IPS DF 6.9 (cell line): ENCODE measurements at places on chromosomes 5 and 9.

DNA sequence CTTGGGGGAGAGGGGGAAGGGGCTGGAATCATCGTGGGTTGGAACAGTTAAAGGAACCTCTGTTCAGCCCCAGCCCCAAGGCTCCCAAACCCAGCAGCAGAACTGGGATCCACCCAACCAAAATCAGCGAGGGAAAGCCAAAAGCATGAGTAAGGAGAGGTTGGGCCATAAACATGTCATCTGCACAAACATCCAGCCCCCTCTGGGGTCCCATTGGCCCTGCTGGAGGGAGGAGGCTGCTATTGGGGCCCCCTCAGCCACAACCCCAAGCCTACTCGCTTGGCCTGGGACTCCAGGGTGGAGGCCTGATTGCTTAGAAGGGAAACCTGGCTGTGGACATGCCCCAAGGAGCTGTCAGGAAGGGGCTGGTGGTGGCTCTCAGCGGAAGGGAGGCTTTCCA, 154.9 kb downstream of the FGF18 start:
- H3K36me3 ChIP-seq: 0 out of 2 replicates have a peak, but pooled peaks cover 2% of the 10 kb centered on the region
- H3K27me3 ChIP-seq: no peaks in the 10 kb centered on the region
- no peak overlapping the region for H3K27ac ChIP-seq
- no peak for DNase-seq
- H3K4me1 ChIP-seq: peaks cover 4% of the 10 kb centered on the region; the same call in 1 of the 2 replicates

GRCh38 chr9:116525611-116526010, 161.5 kb upstream of the TRIM32 start:
- H3K4me1 ChIP-seq: no peaks in the 10 kb centered on the region
- DNase-seq: no peak
- H3K27me3 ChIP-seq: no peaks in the 10 kb centered on the region
- H3K27ac ChIP-seq: no peak overlapping the region

DNA sequence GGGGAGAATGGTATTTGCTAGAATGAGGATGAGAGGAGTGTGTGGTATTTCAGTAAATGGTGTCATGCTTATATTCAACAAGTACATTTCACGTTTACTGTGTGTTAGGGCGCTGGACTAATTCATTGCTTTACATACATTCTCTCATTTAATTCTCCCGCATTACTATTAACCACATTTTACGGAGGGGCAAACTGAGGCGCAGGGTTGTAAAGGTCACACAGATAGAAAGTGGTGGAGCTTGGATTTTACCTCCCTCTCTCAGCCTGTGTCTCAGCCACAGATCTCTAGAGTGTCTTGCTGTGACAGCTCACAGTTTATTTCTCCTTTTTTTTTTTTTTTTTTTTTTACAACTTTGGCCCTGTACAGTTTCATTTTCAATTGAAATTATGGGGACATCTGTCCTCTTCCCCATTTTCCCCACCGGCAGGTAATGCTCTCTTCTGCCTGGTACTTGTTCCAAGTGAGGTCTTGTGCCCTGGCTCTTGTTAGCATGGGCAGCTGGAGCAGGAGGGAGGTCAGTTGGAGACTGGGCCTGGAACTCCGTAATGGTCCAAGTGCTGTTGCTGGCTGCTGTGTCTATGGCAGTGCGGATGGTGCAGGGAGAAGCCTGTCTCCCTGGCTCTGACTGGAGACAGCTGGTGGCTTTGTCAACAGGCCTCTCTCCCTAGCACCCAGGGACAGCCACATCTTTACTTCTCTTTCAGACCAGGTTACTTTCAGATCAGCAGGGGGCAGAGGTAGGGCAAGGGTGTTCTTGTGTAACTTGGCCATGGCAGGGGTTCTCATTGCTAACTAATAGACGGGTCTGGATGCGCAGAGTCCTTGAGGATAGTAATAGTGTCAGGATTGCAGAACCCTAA, 20.5 kb upstream of the NDST1 start:
- peaks cover 10% of the 10 kb centered on the region; the same call in 1 of the 2 replicates for H3K4me1 ChIP-seq
- DNase-seq: no peak
- no peaks in the 10 kb centered on the region for H3K36me3 ChIP-seq
- no peaks in the 10 kb centered on the region for H3K27me3 ChIP-seq
- H3K27ac ChIP-seq: no peak overlapping the region

GRCh38 chr5:73612799-73613198, 13.2 kb upstream of the ARHGEF28 start:
- H3K4me3 ChIP-seq: no peak overlapping the region
- H3K36me3 ChIP-seq: no peaks in the 10 kb centered on the region
- H3K4me1 ChIP-seq: no peaks in the 10 kb centered on the region
- no peak overlapping the region for H3K27ac ChIP-seq
- H3K27me3 ChIP-seq: no peaks in the 10 kb centered on the region

DNA sequence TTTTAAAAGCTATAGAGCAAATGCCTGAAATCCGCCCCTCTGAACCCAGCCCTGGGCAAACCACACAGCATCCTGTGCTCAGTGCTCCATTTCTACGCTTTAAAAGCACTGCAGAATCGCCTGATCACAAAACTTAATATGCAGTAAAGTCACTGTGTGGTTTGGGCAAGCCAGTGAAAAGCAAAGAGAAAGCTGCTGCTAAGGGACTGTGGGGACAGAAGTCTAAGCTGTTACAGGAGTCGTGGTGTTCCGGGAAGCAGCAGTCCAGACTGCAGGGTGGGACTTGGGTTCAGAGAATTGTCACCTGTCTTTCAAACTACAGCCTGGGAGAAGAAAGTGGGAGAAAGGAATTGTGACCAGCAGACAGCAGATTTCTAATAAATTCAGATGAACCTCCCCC, 8.2 kb downstream of the RAPGEF1 start:
- H3K27me3 ChIP-seq: no peaks in the 10 kb centered on the region
- no peak overlapping the region for H3K4me3 ChIP-seq
- H3K36me3 ChIP-seq: no peaks in the 10 kb centered on the region
- no peak for DNase-seq

DNA sequence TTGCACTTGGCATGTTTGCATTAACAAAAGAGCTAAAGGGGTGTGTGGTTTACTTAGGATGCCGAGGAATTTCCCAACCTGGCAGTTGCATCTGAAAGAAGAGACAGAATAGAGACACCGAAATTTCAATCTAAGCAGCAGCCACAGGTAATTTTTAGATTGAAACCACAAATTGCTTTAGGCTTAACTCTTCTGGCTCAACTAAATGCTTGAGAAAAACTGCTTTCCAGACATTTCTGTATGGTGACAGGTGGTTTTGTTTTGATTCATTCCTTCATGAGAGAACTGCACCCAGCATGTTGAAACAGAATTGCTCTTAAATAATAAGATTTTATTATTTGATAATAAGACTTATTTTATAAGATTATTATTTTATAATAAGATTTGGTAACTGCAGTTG, 21.5 kb downstream of the SECISBP2 start:
- H3K4me1 ChIP-seq: no peaks in the 10 kb centered on the region
- H3K4me3 ChIP-seq: no peak overlapping the region
- no peak for DNase-seq
- H3K27ac ChIP-seq: no peak overlapping the region
- H3K27me3 ChIP-seq: no peaks in the 10 kb centered on the region
- peaks cover 5% of the 10 kb centered on the region; the same call in 1 of the 2 replicates for H3K36me3 ChIP-seq

DNA sequence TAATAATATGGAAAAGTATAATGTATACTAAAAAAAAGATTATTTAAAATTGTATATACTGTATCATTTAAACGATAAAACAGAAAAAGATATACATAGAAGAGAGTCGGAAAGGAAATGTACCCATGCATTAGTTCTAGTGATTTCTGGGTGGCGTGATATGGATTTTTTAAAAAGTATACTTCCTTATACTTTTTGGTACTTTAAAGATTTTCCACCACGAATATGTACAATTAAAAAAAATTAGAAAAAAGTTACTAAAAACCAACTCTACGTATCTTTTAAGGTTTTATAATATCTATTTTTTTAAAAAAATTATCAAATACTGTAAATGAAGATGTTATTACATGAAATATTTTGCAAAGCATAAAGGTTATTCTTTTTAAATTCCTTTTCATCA, 12.3 kb downstream of the PHF19 start:
- no peak overlapping the region for H3K27ac ChIP-seq
- DNase-seq: no peak
- H3K36me3 ChIP-seq: peaks cover 6% of the 10 kb centered on the region; the same call in 1 of the 2 replicates

DNA sequence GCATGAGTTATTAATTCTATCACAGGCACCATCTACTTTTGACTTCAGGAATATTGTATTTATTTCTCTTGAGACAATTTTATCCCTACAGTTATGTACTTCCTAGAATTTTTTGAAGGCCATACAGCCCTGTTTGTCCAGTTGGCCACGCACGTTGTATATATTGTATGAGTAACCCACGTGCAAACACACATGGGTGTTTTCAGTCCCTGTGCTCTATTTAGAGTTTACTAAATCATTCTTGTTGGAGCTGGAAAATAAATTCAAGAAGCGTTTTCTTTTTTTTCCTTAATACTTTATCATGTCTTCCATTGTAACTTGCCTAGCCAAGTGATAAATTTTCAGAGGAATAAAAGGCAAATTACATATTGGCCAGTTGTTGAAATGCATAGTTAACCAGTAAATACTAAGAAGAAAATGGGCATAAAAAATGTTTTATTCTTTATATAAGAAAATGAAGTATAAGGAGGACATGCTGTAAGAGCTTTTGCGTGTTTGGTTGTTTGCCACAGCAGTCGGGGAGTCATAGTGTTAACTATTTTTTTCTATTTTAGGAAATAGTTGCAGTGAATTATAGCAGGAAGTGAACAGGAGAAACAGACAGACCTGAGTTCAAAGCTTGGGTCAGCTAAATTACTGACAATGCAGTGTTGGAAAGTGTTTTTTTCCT, 86.4 kb upstream of the MINAR2 start:
- H3K27ac ChIP-seq: no peak overlapping the region
- H3K4me3 ChIP-seq: no peak overlapping the region

GRCh38 chr5:133348406-133348805, 263.9 kb downstream of the FSTL4 start:
- H3K36me3 ChIP-seq: no peaks in the 10 kb centered on the region
- H3K27me3 ChIP-seq: no peaks in the 10 kb centered on the region
- H3K4me3 ChIP-seq: no peak overlapping the region

DNA sequence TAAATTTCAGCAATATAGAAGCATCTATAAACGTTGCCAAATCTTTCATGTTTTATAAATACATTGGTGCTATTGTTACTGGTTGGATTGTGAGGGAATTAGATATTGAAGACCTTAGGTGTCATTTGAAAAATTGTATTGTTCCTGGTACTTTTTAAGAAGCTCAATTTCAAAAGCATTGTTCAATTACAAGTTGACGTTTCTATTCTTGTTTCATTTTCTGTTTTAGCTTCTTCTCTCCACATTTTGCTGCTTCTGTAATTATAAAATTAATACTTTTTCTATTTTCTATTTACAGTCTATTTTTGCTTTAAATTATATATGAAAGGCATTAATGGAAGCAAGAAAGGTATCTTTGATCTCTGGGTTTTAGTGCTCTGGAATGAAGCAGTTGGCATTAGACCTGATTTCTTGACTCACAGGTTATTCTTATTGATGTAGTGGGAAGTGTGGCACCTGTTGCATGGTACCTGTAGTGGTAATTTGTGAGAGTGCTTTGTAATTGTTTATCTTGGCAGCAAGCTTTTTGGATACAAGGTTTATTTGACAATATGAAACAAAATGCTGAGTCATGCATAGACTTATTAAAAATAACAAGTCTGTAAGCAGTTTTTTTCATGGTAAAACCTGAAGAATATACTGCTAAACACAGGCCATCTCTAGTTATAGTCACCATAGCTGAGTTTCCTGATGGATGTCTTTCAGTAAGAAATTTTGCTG, 13.2 kb downstream of the MACIR start:
- no peak for DNase-seq
- peaks cover 3% of the 10 kb centered on the region; the same call in 1 of the 2 replicates for H3K4me1 ChIP-seq
- H3K27me3 ChIP-seq: no peaks in the 10 kb centered on the region
- no peak overlapping the region for H3K27ac ChIP-seq
- no peak overlapping the region for H3K4me3 ChIP-seq
- H3K36me3 ChIP-seq: peaks cover 5% of the 10 kb centered on the region

DNA sequence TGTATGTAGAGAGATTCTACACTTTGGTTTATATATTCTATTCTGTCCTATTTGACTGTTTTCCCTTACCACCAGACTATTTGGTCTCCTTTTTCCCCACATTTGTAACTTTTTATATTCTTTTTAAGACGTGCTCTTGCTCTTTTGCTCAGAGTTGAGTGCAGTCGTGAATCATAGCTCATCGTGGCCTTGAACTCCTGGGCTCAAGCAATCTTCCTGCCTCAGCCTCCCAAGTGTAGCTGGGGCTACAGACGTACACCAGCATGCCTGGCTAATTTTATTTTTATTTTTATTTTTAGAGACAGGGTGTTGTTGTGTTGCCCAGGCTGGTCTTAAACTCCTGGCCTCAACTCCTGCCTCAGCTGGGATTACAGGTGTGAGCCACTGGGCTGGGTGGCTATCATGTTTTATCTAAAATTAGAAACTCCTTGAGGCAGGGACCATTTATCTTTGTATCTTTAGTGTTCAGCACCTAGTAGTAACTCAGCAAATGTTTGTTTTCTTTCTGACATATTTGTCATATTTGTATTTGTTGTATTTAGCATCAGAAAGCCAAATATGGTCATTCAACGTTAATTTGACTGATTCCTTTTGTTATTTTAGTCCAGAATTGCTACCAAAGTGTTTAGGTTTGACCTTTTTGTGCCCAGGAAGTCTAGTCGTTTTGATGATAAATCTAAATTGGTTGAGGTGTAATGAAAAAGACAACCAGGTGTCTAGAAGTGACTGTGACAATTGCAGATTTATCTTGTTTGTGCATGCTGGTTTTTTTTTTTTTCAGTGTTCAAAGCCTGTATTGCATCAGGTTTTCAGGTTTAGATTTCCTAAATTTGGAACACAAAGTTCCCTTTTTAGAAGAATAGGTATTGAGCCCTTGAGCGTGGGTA, 44.3 kb downstream of the ERBIN start:
- H3K4me1 ChIP-seq: no peaks in the 10 kb centered on the region
- no peak for DNase-seq
- no peak overlapping the region for H3K4me3 ChIP-seq
- no peaks in the 10 kb centered on the region for H3K36me3 ChIP-seq

GRCh38 chr5:66377747-66378146, 218.4 kb upstream of the MAST4 start:
- no peak overlapping the region for H3K27ac ChIP-seq
- H3K27me3 ChIP-seq: no peaks in the 10 kb centered on the region
- no peak for DNase-seq
- no peak overlapping the region for H3K4me3 ChIP-seq
- H3K36me3 ChIP-seq: no peaks in the 10 kb centered on the region

GRCh38 chr9:12718482-12719026, 25.4 kb downstream of the TYRP1 start:
- no peak overlapping the region for H3K27ac ChIP-seq
- H3K4me1 ChIP-seq: peaks cover 3% of the 10 kb centered on the region; the same call in 1 of the 2 replicates
- H3K27me3 ChIP-seq: no peaks in the 10 kb centered on the region
- DNase-seq: peak; percentile 37

- no peak overlapping the region for H3K4me3 ChIP-seq
- DNase-seq: no peak
- H3K4me1 ChIP-seq: no peaks in the 10 kb centered on the region
- no peak overlapping the region for H3K27ac ChIP-seq
Observed at GRCh38 chr9:91395553-91396471, 27.8 kb downstream of the NFIL3 start.

DNA sequence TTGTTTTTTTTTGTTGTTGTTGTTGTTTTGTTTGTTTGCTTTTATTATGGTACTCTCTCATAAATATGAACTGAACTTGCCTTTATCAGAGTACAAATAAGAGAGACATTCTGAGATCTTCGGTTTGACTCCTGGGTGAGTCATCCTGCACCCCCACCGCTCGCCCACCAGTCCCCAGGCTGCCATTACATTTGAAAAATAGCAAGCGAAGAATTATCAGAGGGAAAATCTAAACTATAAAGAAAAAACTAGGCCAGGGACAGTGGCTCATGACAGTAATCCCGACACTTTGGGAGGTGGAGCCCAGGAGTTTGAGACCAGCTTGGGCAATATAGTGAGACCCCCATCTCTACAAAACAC, 122.1 kb upstream of the MAP3K1 start:
- no peak overlapping the region for H3K27ac ChIP-seq
- H3K4me1 ChIP-seq: no peaks in the 10 kb centered on the region
- no peak overlapping the region for H3K4me3 ChIP-seq
